ENCODE measurements at places on chromosomes 2 and 18. TPM values are rescaled to one million over a fixed set of nuclear protein-coding genes. Genes with fewer than 3 reads are reported as not detected.

DNA sequence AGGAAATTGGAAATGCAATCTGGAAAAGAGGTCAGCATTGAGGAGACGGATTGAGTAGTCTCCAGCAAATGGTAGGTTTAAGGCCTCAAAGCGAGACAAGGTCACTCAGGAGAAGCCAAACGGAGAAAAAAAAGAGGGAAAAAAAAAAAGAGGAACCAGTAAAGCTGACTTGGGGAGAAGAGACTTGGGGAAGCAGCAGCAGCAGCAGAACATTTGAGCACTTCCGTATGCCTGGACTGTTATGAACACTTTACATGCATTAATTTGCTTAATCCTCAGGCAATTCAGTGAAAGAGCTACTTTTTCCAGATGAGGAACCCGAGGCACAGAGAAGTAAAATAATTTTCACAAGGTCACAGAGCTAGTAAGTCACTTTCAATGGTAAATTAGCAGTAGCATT, 81.3 kb downstream of the OSBPL6 start:
- H3K4me3 ChIP-seq: no peak overlapping the region
- no peaks in the 10 kb centered on the region for H3K27me3 ChIP-seq
- H3K4me1 ChIP-seq: peaks cover 23% of the 10 kb centered on the region
- no peaks in the 10 kb centered on the region for H3K36me3 ChIP-seq

GRCh38 chr2:19677825-19678518, 223.8 kb downstream of the TTC32 start:
- H3K4me3 ChIP-seq: no peak overlapping the region
- H3K36me3 ChIP-seq: no peaks in the 10 kb centered on the region
- no peak for DNase-seq
- no peak overlapping the region for H3K27ac ChIP-seq
- H3K4me1 ChIP-seq: peaks cover 16% of the 10 kb centered on the region

DNA sequence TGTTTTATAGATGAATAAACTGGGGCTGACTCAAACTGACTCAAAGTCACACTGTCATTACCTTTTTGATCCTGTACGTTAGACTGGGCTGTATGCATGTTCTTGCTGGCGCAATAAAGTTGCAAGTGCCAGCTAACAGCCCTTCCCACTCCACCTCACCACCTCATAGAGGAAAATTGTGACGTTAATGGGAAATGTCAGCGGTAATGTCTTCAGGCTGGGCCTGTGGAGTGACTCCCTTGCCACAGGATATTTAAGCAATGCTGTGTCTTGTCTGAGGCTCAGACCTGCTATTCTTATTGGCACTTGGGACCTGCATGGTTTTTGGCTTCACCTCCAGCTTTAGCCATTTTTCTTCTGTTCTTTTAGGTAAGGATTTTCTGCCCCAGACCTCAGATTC, 25.2 kb upstream of the CASP10 start:
- H3K4me1 ChIP-seq: peaks cover 7% of the 10 kb centered on the region
- DNase-seq: no peak
- H3K4me3 ChIP-seq: no peak overlapping the region
- H3K27ac ChIP-seq: peak overlapping the region; percentile 86
- no peaks in the 10 kb centered on the region for H3K36me3 ChIP-seq
- no peaks in the 10 kb centered on the region for H3K27me3 ChIP-seq

GRCh38 chr18:58937071-58937886, 72.6 kb downstream of the ZNF532 start:
- no peak for DNase-seq
- peak overlapping the region; percentile 62 for H3K27ac ChIP-seq
- no peaks in the 10 kb centered on the region for H3K27me3 ChIP-seq
- no peak overlapping the region for H3K4me3 ChIP-seq

- H3K4me3 ChIP-seq: no peak overlapping the region
- H3K27ac ChIP-seq: no peak overlapping the region
- no peak for DNase-seq
- H3K36me3 ChIP-seq: no peaks in the 10 kb centered on the region
- H3K4me1 ChIP-seq: no peaks in the 10 kb centered on the region
- no peaks in the 10 kb centered on the region for H3K27me3 ChIP-seq
Measured at GRCh38 chr18:79741362-79741700, 56.4 kb upstream of the KCNG2 start.

DNA sequence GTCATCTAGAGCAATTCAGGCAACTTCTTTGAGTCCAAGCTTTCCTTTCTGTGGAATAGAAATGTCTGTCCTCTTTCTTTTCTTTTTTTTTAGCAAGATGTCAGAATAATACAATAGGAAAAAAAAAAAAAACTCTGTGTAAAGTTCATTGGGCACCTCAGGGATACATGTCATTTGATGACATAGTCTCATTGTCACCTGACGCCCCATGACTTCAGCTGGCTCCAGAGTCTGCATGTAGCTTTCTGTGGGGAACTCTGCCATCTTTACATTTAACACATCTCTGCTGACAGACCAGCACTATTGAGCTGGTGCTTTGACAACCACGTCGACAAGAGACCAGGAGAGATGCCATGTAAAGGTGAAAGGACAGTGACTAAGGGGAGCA, 172.5 kb upstream of the KLF7 start:
- DNase-seq: no peak
- H3K27ac ChIP-seq: peak overlapping the region; percentile 53
- no peaks in the 10 kb centered on the region for H3K27me3 ChIP-seq
- no peak overlapping the region for H3K4me3 ChIP-seq
- H3K4me1 ChIP-seq: peaks cover 7% of the 10 kb centered on the region

GRCh38 chr2:219124381-219125110, 36.1 kb downstream of the NHEJ1 start:
- H3K27me3 ChIP-seq: no peaks in the 10 kb centered on the region
- H3K4me1 ChIP-seq: peaks cover 59% of the 10 kb centered on the region
- H3K36me3 ChIP-seq: no peaks in the 10 kb centered on the region
- no peak overlapping the region for H3K4me3 ChIP-seq
- DNase-seq: peak; percentile 79
- H3K27ac ChIP-seq: peak overlapping the region; percentile 98

DNA sequence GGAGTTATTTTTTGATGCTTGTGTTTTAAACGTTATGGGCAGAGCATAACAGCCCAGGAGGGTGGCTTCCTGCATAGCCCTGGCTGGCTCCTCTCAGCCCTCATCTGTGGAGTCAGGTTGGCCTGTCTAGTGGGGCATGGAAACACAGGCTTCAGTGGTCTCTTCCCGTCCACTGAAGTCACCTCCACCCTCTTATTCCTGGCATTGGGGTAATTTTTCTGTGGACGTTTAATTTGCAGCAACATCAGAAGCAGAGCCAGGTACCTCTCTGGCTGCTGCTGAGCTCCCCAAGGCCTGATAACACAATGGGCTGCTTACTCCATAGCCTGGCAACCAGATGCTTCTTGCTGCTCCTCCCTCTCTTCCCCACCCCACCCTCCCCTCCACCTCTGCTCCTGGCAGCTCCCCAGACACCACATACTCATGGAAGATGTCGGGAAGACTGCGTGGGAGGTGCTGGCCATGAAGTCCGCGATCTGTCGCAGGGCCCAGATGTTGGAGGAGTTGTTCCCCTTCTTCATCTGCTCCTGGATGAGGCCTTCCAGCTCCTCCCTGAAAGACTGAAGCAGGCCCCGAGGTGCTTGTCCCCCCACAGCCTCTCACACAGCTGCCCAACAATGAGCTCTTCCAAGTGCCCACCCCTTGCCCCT, 64.0 kb downstream of the ADD2 start:
- no peak overlapping the region for H3K27ac ChIP-seq
- no peaks in the 10 kb centered on the region for H3K36me3 ChIP-seq
- H3K27me3 ChIP-seq: no peaks in the 10 kb centered on the region
- DNase-seq: no peak

DNA sequence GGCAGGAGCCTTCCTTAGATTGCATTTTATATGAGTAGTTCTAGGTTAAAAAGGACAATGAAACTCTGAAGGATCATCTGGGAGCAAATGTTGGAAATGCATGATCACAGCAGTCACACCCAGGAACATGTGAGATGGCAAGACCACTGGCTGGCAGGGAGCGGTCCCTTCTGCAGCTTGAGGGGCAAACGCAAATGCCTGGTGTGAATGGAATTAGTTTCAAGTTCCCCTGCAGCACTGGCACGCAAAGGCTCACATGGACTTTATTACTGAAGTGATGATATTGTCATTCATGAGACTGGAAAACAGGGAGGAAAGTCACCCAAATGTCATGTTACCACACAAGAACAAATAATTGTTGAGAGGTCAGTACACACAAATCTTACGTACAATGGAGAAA, 223.3 kb downstream of the FBXO15 start:
- no peak overlapping the region for H3K4me3 ChIP-seq
- no peaks in the 10 kb centered on the region for H3K27me3 ChIP-seq
- H3K4me1 ChIP-seq: no peaks in the 10 kb centered on the region
- H3K36me3 ChIP-seq: no peaks in the 10 kb centered on the region
- no peak overlapping the region for H3K27ac ChIP-seq

DNA sequence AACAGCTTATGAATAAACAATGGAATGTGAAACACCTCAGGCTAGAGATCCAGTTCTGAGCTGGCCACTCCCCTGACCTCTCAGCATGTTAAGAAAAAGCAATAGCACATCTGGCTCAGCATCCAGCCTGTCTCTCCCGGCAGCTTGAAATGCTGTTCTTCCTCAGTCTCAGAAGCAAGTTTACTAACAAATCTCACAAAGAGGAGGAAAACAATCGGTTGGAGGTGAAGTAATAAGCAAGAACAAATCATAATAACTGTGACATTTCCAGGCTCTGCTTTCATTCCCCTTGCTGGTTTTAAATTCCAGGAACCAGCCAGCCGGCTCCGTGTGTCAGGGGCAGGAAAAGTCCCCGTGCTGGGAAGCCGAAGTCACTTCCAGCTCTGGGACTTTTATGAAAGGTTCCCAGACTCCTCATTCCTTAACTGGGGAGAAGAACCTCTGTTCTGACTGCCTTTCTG, 133.9 kb upstream of the ARL4C start:
- peaks cover 32% of the 10 kb centered on the region for H3K4me1 ChIP-seq
- no peaks in the 10 kb centered on the region for H3K27me3 ChIP-seq
- no peak overlapping the region for H3K4me3 ChIP-seq
- DNase-seq: no peak
- H3K36me3 ChIP-seq: no peaks in the 10 kb centered on the region

DNA sequence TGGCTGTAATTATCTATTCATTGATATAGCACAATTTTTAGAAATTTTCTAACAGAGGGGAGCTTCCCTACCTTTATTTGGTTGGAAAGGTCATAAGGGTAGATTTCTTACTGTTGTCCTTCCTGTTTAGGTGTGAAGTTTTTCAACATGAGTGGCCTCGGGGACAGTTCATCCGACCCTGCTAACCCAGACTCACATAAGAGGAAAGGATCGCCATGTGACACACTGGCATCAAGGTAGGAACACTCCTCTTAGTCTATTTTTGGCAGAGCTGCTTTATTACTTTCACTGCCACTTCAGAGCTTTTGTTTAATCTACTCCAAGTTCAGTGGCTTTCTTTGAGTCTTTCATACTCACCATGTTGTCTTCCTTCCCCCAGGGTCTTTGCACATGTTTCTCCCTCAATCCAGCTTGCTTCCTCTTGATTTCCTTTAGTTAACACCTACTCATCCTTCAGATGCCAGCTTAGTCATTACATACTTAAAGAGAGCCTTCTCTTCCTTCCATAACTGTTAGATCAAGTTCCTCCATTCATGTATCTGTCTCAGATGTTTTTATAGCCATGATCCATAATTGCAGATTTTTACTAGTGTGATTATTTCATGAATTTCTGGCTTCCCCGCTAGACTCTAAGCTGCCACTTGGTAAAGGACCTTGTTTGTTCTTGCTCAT, 134.5 kb downstream of the PTRHD1 start:
- no peak overlapping the region for H3K4me3 ChIP-seq
- DNase-seq: no peak
- H3K27ac ChIP-seq: no peak overlapping the region

DNA sequence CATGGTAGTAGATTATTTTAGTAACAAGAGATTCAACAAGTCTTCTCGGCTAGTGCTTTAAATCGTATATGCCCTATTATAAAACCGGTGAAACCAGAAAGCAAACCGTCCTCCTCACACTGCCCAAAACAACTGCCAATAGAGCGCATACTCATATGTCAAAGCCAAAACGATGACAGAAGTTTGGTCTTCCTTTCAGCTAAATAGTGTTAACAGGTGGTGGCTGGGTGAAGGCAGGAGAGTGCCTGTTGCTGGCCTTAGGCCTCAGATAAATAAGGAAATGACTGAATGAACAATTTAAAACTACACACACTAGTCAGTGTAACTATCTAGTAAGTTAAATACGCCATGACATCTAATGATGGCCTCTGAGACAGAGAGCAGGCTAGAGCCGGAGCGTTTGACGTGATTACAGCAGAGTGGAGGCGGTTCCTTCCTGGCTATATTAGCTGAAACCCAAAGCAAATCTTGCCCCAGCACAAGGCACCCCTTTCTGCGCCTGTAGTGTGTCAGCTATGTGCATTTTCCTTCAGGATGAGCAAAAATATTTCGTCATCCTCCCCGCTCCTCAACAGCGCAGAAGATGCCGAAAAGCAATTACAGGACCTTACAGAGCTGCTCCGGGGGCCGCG, 1.6 kb downstream of the LONRF2 start:
- H3K27me3 ChIP-seq: peaks cover 51% of the 10 kb centered on the region
- DNase-seq: peak; percentile 5
- no peaks in the 10 kb centered on the region for H3K4me1 ChIP-seq
- no peaks in the 10 kb centered on the region for H3K36me3 ChIP-seq

GRCh38 chr2:218292048-218293014, at the start of gene TMBIM1:
TMBIM1 (minus strand) TSS chr2:218292503; CDS start chr2:218282141, 10,362 bp downstream.
- peak within 1 kb of the TSS; percentile 93 for H3K27ac ChIP-seq
- no peaks in the 10 kb centered on the region for H3K36me3 ChIP-seq
- no peaks in the 10 kb centered on the region for H3K27me3 ChIP-seq

DNA sequence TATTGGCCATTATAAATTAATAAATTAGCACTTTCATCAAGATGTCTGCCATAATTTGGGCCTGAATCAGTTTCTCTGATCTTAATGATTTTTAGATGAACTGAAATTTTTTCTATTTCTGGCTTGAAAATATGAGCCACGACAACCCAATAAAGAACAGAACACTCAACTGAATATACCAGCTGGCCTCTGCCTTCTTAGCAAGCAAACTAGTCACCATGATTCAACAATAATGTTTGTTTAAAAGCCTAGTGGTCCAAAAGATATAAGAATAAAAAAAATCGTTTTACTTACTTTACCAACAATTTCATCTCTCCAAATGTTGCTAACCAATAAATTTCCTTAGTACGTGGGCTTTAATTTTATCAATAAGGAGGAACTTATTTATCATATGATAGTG, 66.7 kb upstream of the TTN start:
- no peaks in the 10 kb centered on the region for H3K4me1 ChIP-seq
- H3K27ac ChIP-seq: no peak overlapping the region

GRCh38 chr2:143700865-143701264, 571.6 kb downstream of the ARHGAP15 start:
- no peak overlapping the region for H3K4me3 ChIP-seq
- peaks cover 12% of the 10 kb centered on the region for H3K4me1 ChIP-seq
- no peaks in the 10 kb centered on the region for H3K27me3 ChIP-seq
- no peaks in the 10 kb centered on the region for H3K36me3 ChIP-seq

DNA sequence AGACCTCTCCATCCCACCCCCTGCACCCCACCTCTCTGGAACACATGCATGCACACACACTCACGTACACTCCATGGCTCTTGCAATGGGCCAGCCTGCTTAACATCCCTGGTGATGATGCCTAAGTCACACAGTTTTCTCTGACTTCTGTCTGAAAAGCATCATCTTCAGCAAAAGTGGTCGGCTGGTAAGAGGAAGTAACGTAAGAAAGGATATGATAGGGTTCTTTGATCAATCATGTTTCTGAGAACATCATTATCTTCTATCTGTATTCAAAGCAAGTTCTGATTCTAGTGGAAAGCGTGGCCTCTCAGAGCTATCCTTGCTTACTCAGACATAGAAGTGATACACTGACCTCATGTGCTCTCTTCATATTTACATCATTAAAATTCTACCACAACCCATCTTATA, 11.4 kb upstream of the NDUFV2 start:
- H3K36me3 ChIP-seq: no peaks in the 10 kb centered on the region
- peaks cover 18% of the 10 kb centered on the region for H3K4me1 ChIP-seq
- H3K27me3 ChIP-seq: no peaks in the 10 kb centered on the region
- no peak overlapping the region for H3K27ac ChIP-seq
- no peak for DNase-seq

ZAP70 gene
- total RNA-seq: 1.4 TPM

SAG gene
- total RNA-seq: 0.47 TPM

IL37 gene
- total RNA-seq: not detected

IER3IP1 gene
- total RNA-seq: 32.6 TPM
